A549 treated with RU486 at 1 μM for 4 hours (cell line): ENCODE measurements at places on chromosomes 6 and 20. TPM values are rescaled to one million over a fixed set of nuclear protein-coding genes. Genes with fewer than 3 reads are reported as not detected.

The TMEM239 gene
- 0.02 to 0.07 TPM in 2 of 5 replicates, not detected in the others for total RNA-seq

The C20orf202 gene
- 0.09 to 0.12 TPM in 2 of 5 replicates, not detected in the others for total RNA-seq

The ATP9A gene
- total RNA-seq: 10.1 to 17.8 TPM (median 16.0 TPM) in 5 replicates

The HLA-DMA gene
- 2.7 to 3.1 TPM (median 3.0 TPM) in 5 replicates for total RNA-seq

The NMBR gene
- not detected in 5 replicates for total RNA-seq

The ASIP gene
- total RNA-seq: not detected in 5 replicates

The ZNF391 gene
- 0.17 to 0.38 TPM (median 0.27 TPM) in 5 replicates for total RNA-seq

The CD2AP gene
- total RNA-seq: 6.5 to 18.3 TPM (median 16.4 TPM) in 5 replicates
